ENCODE measurements at places on chromosomes 11 and 22.

GRCh38 chr11:120057028-120057330 is 80.9 kb downstream of the TRIM29 start:
- no peak for DNase-seq

- no peak for DNase-seq
These were observed 34.2 kb upstream of the MOB2 start for GRCh38 chr11:1520663-1521267.

GRCh38 chr11:1165256-1166041 is 7.7 kb downstream of the MUC5AC start:
- no peak for DNase-seq

DNA sequence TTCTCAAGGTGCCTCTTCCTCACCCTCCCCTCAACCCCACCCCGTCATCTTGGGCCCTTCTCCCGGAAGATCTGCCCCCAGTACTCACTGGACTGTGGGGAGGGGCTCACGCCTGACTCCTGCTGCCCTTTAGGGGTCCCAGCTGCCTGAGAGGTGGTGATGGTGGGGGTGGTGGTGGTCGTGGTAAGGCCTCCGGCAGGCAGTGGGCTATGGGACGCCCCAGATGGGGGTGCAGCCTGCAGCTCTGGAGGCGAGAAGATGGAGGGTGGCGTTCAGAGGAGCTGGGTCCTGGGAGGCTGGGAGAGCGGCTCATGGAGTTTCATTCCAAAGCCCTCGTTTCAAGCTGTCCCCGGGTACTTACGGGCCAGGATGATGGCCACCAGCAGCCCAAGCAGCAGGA is 820 bp downstream of the MFRP start:
- no peak for DNase-seq

DNA sequence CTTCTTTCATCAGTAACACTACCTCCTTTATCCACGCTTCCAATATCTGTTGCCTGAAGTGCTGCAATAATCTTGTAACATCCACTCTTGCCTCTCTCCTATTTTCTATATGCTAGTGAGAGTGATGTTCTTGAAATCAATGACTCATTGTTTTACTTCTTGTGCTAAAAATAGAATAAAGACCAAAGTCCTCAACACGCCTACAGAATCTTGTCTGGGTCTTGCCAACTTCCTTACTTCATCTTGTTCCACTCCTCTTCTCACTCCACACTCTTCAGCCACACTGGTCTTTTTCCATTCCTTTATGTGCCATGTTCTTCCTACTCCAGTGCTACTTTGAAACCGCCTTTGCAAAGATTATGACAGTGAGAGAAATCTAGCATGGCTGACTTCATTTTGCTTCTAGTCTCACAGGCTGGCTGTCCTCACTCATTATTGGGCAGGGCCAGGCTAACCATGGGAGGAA is 136.4 kb downstream of the CCDC81 start:
- no peak for DNase-seq

GRCh38 chr11:1792461-1792860 is 28.7 kb upstream of the CTSD start:
- no peak for DNase-seq

DNA sequence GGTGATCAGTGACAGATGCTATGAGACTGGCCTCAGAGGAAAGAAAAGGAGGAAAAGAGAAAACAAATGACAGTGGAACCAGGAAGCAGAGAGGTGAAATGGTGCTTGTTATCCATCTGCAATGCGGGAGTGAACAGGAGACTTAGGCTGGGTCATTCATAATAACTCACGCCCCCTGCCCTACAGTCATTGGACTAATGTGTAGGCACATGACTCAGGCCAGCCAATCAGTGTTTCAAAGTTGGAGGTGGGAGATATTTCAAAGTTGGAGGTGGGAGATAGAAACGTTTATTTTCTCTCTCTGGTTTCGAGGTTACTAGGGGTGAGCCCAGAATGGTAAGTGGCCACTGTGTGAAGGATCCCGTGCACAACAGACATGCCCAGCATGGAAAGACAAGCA is 30.3 kb downstream of the SLC22A6 start:
- DNase-seq = no peak

- no peak for DNase-seq
These were observed 36.5 kb downstream of the APOL1 start for GRCh38 chr22:36289406-36289870.

- no peak for DNase-seq
These were observed 288.0 kb downstream of the NTM start for GRCh38 chr11:131658414-131658813.

- no peak for DNase-seq
These were observed 73.9 kb upstream of the FGF3 start for GRCh38 chr11:69892986-69893555.

DNA sequence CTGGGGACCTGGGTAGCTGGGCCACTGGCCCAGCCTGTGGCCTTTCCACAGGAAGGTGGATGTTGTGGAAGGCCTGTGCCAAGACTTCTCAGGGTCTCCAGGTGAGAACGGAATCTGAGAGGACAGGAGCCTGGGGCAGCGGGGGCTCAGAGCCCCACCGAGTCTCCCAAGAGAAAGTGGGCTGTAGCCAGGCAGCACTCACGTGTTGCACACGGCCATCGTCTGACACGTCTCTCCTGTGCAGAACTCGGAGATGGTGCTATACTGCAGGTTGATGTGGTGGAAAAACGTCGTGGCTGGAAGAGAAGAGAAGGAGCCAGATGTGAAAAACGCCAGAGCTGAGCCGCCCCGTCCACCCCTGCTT is 6.4 kb downstream of the MOB2 start:
- no peak for DNase-seq

GRCh38 chr22:32444068-32444467 is 20.2 kb downstream of the BPIFC start:
- DNase-seq = no peak

DNA sequence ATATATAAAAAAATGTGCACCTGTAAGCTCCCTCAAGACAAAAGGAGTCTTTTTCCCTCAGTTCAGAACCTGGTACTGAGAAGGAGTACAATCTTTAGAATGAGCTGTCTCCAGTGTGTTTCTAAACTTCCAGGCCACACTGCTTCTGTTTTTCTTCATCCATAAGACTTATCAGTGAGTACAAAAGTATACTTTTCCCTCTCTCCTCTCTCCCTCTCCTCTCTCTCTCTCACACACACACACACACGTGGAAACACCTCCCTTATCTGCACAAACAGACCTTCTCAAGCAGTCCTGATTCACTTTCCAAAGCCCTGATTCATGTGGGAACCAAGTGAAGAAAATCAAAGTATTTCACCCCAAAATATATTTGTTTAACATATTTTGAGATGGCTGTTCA is 220.7 kb upstream of the UBASH3B start:
- no peak for DNase-seq

DNA sequence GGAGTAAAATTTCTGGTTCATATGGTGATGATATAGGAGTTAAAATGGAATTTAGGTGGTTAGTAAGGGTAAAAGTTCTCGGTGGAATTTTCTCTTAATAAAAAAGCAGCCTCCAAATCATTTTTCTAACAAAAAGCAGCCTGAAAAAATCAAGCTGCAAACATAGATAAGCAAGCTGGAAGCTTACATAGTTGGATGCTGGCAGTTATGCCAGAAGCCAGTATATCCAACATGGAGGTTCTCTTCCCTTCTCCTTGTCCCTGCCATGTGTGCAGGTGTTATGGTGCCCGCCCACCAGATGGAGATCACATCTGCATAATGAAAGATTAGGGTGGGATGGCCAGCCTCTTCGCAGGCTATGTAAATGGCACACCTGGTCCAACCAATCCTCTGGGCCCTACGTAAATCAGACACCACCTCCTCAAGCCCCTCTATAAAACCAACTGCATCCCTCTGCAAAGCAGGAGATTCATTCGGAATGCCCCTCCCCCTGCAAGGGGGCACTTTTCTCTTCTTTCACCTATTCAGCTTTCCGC is 22.4 kb downstream of the PIWIL3 start:
- DNase-seq = no peak
